Right ventricle myocardium inferior (tissue), 1 donor: ENCODE measurements at places on chromosomes 1 and 21. TPM values are rescaled to one million over a fixed set of nuclear protein-coding genes. Genes with fewer than 3 reads are reported as not detected.
A peak's percentile ranks its signal among the peaks of the same experiment; 100 is the strongest.

Gene BARHL2
- not detected for total RNA-seq

Gene CASZ1
- 58.2 TPM for total RNA-seq

DNA sequence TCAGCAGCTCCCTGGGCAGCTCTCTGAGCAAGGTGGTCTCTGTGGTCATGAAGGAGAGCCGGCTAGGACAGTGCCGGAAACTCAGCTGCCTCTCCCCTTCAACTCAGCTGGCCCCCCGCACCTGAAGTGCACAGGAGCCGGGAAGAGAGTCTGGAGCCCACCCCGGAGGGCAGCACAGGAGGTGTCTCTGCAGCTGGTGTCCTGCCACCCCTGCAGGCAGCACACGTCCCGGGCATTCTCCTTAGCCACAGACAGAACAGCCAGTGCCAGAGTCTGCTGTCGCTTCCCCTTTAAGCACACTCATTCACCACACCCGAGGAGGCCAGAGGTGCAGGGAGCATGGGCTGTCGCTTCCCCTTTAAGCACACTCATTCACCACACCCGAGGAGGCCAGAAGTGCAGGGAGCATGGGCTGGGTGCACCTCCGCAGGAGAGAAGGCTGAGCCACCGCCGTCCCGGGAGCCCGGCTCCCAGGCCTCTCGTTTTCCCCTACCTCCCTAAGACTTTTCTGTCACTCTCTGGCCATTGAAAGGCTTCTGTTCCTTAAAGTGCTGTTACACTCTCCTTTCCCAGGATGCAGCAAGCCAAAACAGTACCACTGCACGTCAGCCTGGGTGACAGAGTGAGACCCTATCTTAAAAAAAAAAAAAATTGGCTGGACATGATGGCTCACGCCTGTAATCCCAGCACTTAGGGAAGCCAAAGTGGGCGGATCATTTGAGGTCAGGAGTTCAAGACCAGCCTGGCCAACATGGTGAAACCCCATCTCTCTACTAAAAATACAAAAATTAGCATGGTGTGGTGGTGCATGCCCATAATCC is 16.9 kb upstream of the SAMD11 start:
- peak; percentile 73 for DNase-seq

DNA sequence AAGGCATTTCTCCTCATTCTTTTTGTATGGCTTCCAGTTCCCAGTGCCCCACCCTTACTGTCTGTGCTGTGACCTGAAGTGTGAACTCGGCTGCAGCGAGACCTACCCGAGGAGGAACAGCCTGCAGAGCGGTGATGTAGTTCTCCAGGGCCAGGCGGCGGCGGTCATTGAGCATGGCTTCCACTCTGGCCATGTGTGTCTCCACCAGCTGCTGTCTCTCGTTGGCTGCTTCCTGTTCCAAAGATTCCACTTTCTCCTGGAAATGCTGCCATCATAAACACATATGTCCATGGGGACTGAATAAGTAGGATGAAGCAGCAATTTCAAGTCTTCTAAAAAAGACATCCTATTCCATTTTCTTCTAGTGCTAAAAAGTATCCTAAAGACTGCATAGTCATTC is 195.6 kb downstream of the APP start:
- DNase-seq: peak; percentile 77
